Activated naive CD4-positive, alpha-beta T cell treated with Interleukin-2 at 50 U/mL for 16 hours (primary cell): ENCODE measurements at places on chromosomes 11 and 22.

GRCh38 chr11:11787305-11788062 lies 54.3 kb upstream of the USP47 start:
- DNase-seq, result peak; percentile 68

DNA sequence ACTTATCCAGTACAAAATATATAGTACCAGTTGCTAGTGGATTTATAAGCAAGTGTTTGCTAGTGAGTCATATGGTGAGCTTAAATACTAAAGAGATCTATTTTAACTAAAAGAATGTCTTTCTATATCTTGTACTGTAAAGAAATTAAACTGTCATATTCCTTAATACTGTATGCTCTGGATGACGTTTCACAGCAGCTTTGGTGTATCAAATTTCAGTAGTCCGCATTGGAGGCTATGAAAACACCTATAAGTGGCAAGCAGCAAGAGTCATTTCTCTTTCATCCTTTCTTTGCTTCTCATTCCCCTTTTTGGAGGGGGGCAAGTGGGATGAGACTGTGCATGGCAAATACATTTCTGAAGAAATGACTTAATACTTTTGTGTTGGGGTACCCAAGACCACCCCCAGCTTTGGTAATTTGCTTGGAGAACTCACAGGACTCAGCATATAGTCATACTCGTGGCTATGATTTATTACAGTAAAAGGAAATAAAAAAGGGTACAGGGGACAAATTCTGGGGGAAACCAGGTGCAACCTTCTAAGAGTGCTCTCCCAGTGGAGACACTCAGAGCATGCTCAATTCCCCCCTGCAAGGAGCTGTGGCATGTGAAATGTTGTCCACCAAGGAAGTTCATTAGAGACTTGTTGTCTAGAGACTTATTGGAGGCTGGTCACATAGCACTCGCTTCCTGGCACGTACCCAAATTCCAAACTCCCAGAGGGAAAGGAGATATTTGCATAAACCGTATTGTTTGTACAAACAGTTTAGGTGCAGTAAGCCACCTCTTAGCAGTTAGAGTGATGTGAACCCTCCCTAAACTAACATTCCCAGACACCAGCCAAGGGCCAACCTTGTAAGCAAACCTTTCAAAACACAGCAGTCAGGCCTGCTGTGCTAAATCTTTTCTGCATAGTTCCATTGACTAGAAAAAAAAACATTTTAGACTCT lies 210.8 kb downstream of the PGR start:
- no peak for DNase-seq

GRCh38 chr11:73660497-73661034 lies 14.2 kb downstream of the PLEKHB1 start:
- DNase-seq, result no peak

DNA sequence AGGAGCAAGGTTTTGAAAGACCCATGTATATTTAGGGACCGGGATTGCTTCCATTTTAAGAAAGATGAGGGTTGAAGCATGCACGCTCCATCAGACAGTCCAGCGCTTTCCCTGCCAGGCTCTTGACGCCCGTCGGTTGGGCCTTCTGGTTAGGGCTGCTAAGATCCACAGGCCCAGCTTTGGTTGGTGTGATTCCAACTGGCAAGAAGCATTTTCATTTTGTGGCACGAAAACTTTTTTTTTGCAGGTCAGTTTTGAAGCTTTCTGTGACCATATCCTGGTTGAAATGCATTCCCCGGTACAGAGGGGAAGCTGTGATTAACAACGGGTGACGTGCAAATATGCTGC lies 34.3 kb upstream of the MPPED1 start:
- no peak for DNase-seq

GRCh38 chr22:31211862-31212730 lies at the start of gene LIMK2:
Gene LIMK2, plus strand, starts transcription at chr22:31212298. Its CDS starts 111 bp downstream, at chr22:31212409.
- peak; percentile 98 for DNase-seq

DNA sequence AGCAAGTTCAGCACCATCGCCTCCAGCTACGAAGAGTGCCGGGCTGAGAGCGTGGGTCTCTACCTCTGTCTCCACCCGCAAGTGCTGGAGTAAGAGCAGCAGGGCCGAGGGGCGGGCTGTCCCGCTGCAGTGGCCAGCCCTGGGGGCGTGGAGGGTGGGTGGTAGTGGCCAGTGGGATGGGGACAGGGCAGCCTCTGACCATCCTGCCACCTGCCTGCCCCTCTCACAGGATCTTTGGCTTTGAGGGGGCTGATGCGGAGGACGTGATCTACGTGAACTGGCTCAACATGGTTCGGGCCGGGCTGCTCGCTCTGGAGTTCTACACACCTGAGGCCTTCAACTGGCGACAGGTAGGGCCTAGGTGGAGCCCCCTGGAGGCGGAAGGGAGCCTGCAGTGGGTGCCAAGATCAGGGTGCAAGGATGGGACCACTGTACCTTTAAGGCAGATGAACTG lies 15.0 kb upstream of the BBS1 start:
- DNase-seq, result no peak
